Foreskin fibroblast (primary cell): ENCODE measurements at places on chromosomes 3 and 15.

DNA sequence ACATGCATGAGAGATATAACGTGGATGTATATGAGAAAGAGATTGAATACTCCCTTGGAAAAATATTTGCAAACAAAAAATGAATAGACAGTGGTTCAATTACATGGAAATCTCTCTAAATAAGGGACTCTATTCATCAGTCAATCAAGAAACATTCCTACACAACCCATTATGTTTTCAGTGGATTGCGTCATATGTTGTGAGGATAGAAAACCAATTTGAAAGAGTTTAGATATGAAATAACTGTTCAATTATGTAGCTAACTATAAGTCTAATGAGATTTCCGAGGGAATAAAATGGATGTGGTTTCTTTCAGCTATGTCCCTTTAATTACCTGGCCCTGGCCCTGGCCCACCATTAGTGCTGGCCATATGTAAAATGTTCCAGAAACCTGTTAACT is 86.7 kb upstream of the TMCO5A start:
- no peak for DNase-seq

GRCh38 chr15:61175024-61175423 is 54.1 kb downstream of the RORA start:
- DNase-seq, result peak; percentile 35

DNA sequence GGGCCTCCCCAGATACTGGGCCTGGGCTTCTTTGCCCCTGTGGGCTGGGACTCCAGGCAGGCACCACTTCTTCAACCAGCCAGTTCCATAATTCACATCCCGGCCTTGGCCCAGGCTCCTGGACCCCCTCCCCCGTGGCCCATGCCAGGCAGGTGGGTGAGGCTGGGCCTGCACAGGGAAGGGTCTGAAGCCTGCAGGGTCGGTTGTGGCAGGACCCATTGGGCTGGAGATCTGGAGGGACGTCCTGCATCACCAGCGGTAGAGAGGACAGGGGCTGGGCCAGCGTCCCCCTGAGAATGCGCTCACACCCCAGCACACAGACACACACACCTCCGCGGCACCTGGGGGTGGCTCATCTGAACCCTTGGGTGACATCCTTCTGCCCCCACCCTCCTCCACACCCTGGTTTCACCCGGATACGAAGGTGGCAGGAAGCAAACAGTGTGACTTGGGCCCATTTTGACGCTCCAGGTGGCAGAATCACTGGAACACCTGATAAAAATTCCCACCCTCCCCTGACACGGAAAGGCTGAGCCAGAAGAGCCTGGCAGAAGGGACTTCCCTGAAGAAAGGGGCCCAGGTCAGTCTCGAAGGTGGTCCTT is 15.4 kb downstream of the ZDHHC19 start:
- no peak for DNase-seq

- no peak for DNase-seq
Observed at GRCh38 chr3:195548987-195549386, 5.9 kb upstream of the PPP1R2 start.

DNA sequence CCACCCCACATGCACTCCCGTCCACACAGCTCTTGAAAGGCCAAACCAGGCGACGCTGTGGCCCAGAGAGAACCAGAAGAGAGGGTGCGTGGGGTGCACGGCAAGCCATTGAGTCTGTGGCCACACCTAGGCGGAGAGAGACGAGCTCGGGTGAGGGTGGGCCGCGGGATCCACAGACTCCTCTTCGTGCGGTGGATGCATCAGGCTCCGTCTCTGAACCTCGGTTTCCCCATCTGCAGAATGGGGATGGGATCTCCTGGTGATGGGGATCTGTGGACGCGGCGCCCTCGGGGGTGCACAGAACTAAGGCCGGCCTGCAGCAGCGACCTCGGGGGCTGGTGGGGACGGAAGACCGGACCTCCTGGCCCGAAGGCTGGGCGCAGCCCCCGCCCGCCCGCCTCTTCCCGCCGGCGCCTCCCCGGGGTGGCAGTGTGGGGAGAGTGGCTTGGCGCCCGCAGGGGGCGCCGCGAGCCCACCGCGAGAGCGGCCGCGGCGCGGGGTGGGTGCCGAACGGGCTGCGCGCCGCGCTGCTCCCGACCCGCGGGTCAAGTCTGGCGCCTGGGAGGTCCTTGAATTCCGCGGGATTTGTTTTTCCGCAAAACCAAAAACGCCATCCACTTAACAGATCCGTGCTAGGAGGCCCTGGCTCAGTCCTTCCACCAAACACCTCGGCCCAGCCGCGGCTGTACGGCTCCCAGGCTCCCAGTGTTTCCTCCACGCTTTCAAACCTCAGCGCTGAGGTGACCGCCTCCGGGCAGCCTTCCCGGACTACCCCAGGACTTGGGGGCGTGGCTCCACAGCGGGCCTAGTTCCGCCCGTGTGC is 13.2 kb upstream of the ADPGK start:
- DNase-seq, result peak; percentile 58

GRCh38 chr15:45906230-45906629 is 271.4 kb downstream of the SQOR start:
- DNase-seq, result no peak

DNA sequence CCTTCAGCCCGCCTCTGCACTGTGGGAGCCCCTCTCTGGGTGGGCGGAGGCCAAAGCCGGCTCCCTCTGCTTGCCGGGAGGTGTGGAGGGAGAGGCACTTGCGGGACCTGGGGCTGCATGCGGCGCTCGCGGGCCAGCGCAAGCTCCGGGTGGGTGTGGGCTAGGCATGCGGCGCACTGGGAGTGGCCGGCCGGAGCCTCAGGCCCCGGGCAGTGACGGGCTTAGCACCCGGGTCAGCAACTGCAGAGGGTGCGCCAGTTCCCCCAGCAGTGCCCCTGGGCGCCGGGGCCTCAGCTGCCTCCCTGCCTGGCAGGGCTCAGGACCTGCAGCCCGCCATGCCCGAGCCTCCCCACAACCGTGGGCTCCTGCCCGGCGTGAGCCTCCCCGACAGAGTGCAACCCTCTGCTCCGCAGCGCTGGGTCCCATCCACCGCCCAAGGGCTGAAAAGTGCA is 98.9 kb upstream of the POU1F1 start:
- DNase-seq, result no peak

GRCh38 chr15:63037976-63038720 is 4.4 kb upstream of the TPM1 start:
- DNase-seq, result no peak

GRCh38 chr3:156729460-156730179 is 55.2 kb downstream of the TIPARP start:
- DNase-seq, result peak; percentile 38

- no peak for DNase-seq
Observed at GRCh38 chr3:127710155-127710941, 37.6 kb downstream of the ABTB1 start.

DNA sequence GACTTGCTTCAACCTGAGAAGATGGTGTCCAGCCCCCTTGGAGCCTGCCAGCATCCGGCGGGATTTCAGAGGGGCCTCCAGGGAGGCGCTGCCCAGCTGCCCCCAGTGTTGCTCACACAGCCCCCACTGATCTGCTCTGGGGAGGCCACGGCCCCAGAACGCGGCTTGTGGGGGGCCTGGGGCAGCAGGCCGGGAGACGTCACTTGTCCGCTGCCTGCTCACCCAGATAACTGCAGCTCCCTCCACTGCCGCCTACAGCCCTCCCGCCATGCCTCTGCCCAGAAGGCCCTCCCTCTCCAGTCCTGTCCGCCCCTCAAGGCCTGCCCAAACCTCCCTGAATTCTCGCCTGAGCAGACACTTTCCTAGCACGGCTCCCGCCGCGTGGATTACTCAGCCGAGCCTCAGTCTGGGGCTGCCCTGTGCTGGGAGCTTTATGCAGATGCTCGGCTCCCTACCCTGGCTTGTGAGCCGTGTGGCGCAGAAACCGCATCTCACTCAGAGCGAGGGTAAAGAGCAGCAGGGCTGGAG is 17.2 kb upstream of the ADIPOQ start:
- peak; percentile 71 for DNase-seq

- DNase-seq, result no peak
Observed at GRCh38 chr3:46921871-46922271, 44.4 kb downstream of the PTH1R start.

DNA sequence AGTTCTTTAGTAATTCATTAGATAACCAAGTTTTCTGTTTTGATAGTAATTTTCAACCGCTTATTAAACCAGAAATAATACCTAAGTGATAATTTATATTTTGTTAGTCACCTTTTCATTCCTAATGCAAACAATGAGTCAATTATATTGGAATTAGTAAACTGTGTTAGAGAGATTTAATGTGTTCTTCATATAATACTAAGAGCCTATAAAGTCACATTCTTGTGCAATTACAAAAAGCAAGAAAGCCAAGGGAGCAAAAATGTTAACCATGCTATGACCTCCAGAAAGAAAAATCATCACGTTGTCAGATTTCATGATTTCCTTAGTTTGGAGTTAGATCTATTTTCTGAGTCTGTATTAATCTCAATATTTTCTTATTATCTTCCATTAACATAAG is 108.8 kb upstream of the SAMMSON start:
- peak; percentile 9 for DNase-seq

DNA sequence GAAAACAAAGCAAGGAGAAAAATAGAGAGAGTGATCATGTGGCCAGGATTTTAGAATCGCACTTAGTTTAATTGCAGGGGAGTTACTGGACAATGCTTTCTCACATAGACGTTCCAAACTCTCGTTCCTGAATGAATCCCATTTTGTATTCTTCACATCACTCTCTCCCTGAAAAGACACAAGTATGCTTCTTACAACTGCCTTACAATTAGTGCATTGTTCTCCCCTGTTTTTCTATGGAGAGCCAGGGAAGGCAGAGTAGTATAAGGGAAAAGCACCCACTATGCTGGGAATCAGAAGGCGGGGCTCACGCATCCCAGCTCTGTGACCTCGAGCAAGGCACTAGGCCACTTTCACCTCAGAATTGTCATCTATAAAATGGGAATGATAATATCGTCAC is 14.4 kb downstream of the TMOD2 start:
- no peak for DNase-seq

- DNase-seq, result no peak
Observed at GRCh38 chr3:51988286-51989146, 5.2 kb downstream of the ACY1 start.

DNA sequence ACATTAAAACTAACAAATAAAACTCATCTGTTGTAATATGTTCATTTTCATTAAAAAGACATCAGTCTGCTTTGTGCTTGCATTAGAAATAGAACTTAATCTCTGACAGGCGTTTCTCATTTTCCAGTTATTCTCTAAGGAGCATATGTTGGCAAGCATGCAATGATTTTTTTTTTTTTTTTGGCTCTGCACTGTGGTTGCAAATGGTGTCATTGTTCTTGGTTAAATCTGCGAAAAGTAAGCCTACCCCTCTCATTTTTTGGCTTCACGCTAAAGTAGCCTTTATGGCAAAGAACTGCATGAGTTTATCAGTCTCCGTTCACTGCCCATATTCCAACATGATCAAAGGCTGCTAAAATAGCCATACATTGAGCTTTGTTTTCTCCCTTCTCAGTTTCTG is 403.2 kb downstream of the MECOM start:
- no peak for DNase-seq

GRCh38 chr3:11944052-11944673 is 60.0 kb upstream of the SYN2 start:
- peak; percentile 18 for DNase-seq

DNA sequence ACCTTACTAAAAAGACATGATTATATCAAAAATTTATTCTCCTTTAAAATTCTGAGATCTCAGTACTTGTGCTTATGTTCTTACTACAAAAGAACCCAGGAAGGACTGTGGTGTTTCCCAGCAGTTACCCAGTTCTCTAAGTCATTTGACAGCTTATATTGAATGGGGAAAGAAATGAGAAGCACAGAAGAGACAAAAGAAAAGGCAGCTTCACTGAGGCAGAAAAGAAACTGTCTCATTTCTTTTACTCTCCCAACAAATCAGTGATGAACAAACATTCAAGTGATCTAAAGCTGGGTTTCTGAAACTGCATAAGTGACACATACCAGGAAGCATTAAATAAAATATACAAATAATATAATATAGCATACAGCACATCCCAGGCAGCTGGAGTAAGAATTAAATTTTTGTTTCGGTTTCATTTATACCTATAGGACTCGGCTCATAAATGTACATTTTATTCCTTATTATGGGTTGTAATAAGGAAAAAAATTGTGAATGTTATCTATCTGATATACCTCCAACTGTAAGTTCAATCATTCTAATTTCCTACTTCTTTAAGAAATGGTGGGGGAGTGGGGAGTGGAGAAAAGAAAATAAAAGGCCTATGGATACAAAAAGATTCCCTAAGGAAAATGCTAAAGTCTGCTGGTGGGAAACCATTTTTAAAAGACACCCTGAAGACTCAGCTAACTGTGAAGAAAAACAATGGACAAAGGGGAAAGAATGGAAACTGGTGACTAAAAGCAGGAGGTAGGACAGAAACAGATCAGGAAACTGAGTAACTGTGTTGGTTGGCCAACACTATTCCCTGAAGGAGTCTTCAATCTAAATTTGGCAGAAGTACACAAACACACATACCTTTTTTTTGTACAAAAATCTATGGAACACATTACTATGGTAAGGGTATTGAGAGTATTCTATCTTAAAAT is 156.8 kb downstream of the TBC1D5 start:
- DNase-seq, result no peak

GRCh38 chr15:34297059-34297458 is 40.5 kb downstream of the SLC12A6 start:
- no peak for DNase-seq

- no peak for DNase-seq
Observed at GRCh38 chr15:65793818-65794104, 1.7 kb upstream of the DENND4A start.

GRCh38 chr15:83766339-83766738 is 112.4 kb downstream of the ADAMTSL3 start:
- DNase-seq, result no peak

DNA sequence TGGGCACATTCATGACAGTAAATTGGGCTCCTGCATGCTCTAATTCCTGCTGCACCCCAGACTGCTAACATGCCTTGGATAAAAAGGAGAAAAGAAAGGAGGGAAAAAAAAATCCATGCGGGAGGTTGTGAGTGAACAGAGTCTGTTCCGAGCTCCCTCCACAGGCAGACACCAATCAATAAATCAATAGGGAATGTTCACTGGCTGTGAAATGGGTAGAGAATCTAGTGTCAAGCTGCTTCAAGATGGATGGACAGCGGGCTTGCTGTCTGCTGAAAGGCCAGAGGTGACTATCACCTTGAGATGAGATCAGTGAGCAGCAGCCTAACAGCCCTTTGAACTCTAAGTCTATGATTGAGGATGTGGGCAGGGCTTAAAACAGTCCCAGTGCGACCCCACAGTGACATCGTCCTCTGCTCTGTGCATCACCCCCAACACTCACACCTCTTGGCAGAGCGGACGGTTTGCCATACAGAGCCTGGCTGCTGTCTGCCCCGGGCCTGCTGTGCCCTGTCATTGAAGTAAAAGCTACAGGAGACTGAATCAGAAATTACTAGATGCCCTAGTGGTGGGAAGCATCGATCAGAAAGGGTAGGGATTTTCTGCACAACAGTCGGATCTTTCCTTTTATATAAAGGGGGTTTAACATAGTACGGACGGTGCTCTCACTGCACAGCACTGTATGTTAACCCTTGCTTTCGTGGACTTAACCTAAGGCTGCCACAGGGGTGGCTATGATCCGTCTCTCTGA is 247.9 kb upstream of the ONECUT1 start:
- no peak for DNase-seq

GRCh38 chr15:49313650-49314049 is 109.4 kb upstream of the FGF7 start:
- peak; percentile 91 for DNase-seq
